ENCODE measurements at places on chromosomes 11 and 22. TPM values are rescaled to one million over a fixed set of nuclear protein-coding genes. Genes with fewer than 3 reads are reported as not detected.

Gene ANO1
- 0.74 TPM for total RNA-seq

Gene KLHL22
- 42.0 TPM for total RNA-seq

Gene GPHA2
- not detected for total RNA-seq

Gene NAV2
- total RNA-seq: 22.9 TPM

Gene OTOG
- under 0.01 TPM for total RNA-seq

Gene SYCE3
- total RNA-seq: not detected

Gene PTPN5
- 24.6 TPM for total RNA-seq

Gene ELF5
- total RNA-seq: 0.25 TPM

Gene KIRREL3
- total RNA-seq: 19.7 TPM

Gene MYO18B
- total RNA-seq: under 0.01 TPM

Gene CARD18
- total RNA-seq: not detected

Gene KCNJ4
- total RNA-seq: 6.6 TPM

Gene LAYN
- total RNA-seq: 4.2 TPM

Gene FAM180B
- total RNA-seq: 0.25 TPM

Gene CHRM1
- total RNA-seq: 8.9 TPM

Gene PACSIN3
- 3.4 TPM for total RNA-seq

Gene IFITM1
- total RNA-seq: 3.9 TPM

Gene SOX6
- 23.6 TPM for total RNA-seq

Gene POTEH
- total RNA-seq: not detected

Gene SYT7
- total RNA-seq: 27.5 TPM

Gene TBX10
- total RNA-seq: not detected
